ENCODE measurements at places on chromosomes 11 and 22. TPM values are rescaled to one million over a fixed set of nuclear protein-coding genes. Genes with fewer than 3 reads are reported as not detected.

Gene MRPL11
- total RNA-seq, result 47.5 TPM

GRCh38 chr11:130644187-130644586 lies 195.7 kb downstream of the ADAMTS15 start:
- no peak for DNase-seq

DNA sequence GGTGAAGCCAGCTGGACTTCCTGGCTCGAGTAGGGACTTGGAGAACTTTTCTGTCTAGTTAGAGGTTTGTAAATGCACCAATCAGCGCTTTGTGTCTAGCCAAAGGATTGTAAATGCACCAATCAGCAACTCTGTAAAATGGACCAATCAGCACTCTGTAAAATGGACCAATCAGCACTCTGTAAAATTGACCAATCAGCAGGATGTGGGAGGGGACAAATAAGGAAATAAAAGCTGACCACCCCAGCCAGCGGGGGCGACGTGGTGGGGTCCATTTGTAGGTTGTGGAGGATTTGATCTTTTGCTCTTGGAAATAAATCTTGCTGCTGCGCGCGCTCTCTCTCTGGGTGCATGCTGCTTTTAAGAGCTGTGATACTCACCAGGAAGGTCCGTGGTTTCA lies 202.9 kb downstream of the MIAT start:
- DNase-seq, result no peak

GRCh38 chr22:42856179-42856864 lies 751 bp downstream of the ARFGAP3 start:
- peak; percentile 81 for DNase-seq

DNA sequence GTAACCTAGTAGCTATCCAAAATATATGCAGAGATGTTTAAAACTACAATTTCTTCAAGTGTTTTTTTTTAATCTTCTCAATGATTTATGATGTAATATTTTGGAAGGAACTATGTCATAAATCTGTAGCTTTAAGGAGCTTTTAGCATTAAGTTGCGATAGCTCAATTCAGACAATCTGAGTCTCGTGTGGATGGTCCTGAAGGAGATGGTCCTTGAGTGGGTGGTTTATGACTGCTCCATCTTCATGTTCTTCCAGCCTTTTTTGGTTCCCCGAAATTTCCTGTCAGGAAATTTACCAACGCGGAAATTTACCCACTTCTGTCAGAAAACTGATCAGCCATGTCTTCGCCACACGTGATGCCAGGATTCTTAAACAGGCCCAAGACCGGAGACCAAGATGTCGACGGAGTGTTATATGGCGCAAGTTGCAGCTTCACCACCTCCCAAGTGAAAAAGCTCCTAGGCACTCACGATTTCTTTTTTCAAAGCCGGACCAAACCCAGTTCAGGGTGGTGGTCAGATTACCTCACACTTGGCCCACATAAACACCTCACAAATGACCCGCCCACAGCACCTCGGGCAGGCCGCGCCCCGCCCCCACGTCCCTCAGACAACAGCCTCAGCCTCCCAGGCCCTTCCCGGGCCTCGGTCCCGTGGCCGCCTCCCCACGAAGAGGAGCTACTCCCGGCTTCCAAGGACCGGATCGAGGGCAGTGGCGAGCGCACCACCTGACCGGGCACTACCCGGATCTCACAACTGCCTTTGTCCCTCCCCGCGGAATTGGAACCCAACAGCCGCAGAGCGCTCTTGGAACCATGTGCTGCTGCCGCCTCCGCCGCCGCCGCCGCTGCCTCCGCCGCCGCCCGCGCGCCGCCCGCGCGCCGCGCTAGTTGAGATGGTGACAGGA lies at the start of gene MORC2:
Gene MORC2, minus strand, starts transcription at position 760 of the 909 bp plus-strand sequence. CDS start 885 bp downstream, outside the sequence.
- peak; percentile 73 for DNase-seq

DNA sequence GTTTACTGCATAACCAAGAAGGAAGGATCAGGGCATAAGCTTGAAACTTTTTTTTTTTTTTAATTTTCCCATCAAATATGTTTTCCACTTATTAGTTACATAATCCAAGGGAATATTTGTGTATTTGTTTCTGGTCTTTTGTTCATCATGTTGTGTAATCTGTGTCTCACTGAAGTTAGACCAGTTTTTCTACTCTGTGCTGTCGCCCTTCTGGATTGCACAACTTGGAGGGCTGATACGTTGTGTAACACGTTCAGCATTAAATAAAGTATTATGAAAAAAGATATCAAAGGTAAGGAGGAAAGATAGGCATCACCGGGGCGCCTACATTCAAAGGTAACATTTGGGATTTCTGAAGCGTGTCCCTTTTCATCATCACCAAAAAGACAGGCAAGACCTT lies 3.3 kb upstream of the E2F8 start:
- DNase-seq, result no peak

Gene PKNOX2
- 17.6 TPM for total RNA-seq

Gene KCNK4
- not detected for total RNA-seq

Gene MIOX
- not detected for total RNA-seq

DNA sequence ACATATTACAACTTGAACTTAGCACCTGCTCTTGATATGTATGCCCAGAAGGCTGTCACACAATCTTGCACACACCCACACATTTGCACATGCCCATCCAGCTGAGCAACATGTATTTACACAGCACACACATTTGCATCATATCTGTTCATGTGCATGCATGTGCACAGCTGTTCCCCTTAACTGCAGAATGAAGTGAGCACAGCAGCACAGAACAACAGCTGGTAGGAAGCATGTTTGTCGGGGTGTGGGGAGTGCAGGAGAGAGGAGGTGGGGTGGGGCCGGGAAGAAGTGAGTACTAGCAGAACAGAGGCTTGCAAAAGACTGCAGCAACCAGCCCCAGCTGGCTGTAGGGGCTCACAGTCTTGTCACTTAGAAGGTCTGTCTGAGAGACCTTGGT lies 296.5 kb downstream of the KIRREL3 start:
- DNase-seq, result no peak

DNA sequence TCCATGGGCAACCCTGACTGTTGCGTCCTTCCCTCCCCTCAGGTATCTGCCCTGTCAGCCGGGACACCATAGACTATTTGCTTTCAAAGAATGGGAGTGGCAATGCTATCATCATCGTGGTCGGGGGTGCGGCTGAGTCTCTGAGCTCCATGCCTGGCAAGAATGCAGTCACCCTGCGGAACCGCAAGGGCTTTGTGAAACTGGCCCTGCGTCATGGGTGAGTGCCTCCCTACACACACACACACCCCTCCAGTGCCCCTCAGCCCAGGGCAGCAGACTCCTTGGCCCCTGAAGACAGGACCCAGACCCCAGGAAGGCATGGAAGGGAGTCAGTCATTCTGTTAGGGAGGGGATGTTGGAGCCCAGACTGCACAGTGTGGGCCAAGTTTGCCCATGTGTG lies 17.9 kb upstream of the UVRAG start:
- no peak for DNase-seq

Gene FHIP1B
- 16.7 TPM for total RNA-seq

DNA sequence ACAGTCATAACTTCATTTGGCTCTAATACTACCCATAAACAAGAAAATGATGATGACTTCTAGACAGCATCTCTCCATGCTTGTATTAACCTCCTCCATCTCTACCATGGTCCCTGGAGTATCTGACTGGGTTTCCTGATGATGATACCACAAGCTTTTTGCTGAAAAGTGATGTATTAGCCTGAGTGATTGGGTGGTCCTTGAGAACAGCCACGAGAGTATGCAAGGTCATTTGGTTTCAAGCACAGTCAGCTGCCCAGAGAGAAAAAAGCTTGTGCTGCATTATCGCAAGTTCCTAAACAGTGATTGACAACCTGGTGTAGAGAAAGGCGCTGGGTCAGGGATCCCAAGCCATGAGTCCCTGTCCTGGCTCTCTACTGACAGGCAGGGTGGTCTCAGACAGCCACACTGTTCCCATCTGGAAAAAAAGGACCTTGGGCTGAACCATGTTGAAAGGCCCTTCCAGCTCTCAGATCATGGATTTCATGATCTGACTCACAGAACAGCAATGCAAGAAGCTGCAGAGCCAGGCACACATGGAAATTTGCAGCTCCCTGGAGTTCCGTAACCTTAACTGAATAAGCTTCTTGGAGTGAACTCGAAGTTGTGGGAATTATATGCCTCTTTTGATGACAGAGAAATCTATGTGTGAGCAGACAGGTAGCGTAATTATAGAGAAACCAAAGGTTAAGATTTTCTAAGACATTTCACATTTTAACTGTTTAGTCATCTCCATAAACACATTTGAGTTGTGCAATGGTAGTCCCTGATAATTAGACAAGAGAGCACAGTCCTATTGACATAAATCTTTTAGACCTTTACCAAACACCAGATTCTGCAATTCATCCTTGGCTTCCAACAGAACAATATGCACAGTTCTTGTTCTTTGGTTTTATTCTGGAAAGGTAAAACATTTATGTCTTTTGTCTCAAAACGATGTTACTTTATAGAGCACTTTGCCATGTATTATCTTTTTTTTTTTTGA lies 54.1 kb upstream of the UBASH3B start:
- DNase-seq, result no peak

- DNase-seq, result peak; percentile 53
Measured at GRCh38 chr22:30038219-30038618, 42.0 kb upstream of the HORMAD2 start.

GRCh38 chr22:45777852-45778375 lies 106.3 kb downstream of the ATXN10 start:
- DNase-seq, result no peak

Gene LARGE1
- total RNA-seq, result 57.6 TPM

DNA sequence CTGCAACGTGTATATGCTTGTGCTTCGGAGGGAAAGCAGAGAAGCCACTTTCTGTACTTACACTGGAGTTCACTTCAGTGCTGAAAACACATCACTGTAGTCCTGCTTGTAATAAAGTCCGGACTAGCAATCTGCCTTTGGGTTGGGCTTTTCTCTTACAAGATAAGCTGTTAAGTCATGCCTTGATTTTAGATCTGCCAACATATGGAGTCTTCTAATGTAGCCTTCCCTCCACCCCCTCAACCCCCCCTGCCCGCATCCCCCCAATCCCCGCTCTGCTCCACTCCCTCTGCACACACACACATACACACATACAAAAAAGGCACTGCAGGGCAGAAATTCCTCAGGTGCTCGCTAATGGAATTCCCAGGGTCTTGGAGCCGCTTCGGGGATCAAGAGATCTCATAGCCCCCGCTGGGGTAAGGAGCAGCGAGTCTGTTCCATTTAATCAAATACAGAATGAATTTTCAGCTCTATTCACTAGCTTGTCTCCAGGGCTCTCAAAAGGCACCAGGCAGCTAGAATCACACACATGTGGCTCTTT lies 3.4 kb downstream of the CDON start:
- no peak for DNase-seq

Gene RIC3
- total RNA-seq, result 20.2 TPM

Gene FXYD2
- total RNA-seq, result 4.0 TPM

GRCh38 chr11:86370922-86371594 lies 3.6 kb upstream of the CCDC81 start:
- DNase-seq, result no peak

DNA sequence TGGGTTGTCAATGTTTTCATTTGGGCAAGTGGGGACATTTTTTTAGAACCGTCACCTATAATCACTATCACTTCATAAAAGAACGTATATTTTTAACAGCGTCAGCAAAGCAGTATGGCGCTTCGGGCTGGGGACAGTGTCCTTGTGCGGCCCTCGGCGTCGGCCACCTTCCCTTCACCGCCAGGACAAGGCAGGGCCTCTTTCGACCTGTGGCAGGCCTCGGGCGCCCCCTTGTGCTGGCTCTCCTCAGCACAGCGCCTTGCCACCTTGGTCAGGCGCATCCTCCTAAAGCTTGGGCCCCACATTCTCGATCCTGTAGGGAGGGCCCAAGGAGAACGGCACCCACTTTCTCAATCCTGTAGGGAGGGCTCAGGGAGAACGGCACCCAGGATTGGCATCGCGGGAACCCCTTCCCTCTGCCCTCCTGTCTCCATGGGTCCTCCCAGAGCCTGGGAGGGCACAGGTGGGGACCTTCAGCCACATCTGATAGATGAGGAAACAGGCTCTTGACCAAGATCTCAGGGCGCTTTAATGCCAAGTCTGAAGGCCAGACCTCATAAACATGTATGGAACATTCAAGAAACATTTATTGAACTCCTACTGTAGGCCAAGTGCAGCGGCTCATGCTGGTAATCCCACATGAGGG lies 11.5 kb upstream of the FADD start:
- peak; percentile 94 for DNase-seq

Gene USP2
- 98.4 TPM for total RNA-seq

All from right cardiac atrium (tissue), 5 donors.